ENCODE measurements at places on chromosomes 7 and 10.

DNA sequence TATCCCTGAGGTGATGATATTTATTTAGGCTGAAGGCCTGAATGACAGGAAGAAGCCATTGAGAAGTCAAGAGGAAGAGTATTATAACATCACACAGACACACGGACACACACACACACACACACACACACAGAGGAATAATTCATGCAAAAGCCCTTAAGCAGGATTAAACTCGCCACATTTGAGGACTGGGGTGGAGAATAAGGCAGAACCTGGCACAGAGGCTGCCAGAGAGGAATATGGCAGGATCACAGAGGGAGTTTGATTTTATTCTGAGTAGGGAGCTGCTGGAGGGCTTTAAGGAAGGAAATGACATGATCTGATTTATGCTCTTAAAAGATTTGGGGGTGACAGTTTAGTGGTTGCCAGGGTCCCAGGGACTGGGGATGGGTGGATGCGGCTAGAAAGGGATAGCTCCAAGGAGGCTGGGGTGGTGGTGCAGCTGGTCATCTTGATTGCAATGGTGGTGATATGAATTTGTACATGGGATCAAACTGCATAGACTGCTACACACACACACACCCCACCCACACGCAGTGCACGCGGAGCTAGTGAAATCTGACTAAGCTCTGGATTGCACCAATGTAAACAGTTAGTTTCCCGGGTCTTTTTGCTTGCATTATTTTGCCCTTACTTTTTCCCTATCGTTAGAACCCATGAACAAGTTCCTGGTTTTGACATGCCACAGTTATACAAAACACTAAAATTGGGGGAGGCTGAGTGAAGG lies 11.2 kb downstream of the SMURF1 start:
- no peak for DNase-seq

- no peak for DNase-seq
Measured at GRCh38 chr10:71493741-71494140, 97.0 kb downstream of the CDH23 start.

- no peak for DNase-seq
Measured at GRCh38 chr7:140621401-140622021, 19.1 kb downstream of the DENND2A start.

GRCh38 chr7:73770002-73770859 lies at the start of gene CLDN3:
CLDN3 (minus strand) TSS chr7:73770270; CDS start chr7:73770049, 221 bp downstream.
- DNase-seq: peak; percentile 95

- DNase-seq: no peak
Measured at GRCh38 chr10:32995066-32995622, 37.1 kb upstream of the ITGB1 start.

- DNase-seq: no peak
Measured at GRCh38 chr10:59175538-59176240, 754 bp upstream of the PHYHIPL start.

- no peak for DNase-seq
Measured at GRCh38 chr7:131844369-131844768, 287.9 kb upstream of the PODXL start.

DNA sequence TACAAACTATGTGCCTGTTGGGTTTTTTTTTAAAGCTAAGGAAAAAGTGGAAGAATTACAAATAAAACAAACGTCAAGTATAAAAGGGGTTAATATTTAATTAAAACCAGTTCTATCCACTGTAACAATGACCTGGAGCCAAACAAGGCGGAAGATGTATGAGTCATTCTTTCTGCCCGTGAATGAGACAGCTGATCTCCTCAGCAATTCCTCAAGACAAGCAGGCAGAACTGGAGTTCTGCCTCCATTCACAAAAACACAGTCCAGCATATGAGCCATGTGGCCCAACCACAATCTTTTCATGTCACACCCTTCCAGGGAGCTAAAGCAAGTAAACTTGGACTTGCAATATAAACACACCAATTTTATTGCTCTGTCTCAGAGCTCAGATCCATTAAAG lies 8.4 kb downstream of the ETV1 start:
- no peak for DNase-seq

- no peak for DNase-seq
Measured at GRCh38 chr7:132528695-132529094, 47.6 kb downstream of the PLXNA4 start.

DNA sequence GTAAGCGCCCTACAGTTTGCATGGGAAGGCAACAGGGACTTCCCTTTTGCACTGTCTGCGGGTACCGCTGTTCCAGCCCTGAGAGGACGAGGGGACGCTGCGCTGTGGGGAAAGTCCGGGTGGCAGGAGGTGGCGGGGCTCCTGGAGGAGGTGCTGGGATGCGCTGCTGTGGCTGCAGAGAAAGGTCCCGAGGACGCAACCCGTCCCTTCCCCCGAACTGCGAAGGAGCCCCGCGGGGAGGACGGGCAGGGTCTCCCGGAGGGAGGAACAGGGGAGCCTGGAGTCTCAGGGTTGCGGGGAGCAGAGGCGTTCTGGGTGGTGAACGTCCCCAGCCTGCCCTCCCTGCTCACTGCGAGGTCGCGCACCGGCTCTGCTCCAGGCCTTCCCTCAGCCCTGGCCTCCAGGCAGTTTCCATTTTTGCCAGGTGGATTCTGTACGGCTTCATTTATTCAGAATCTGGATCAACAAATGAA lies 91.6 kb downstream of the CXCL12 start:
- DNase-seq: no peak

- DNase-seq: no peak
Measured at GRCh38 chr10:3829156-3830050, 44.4 kb upstream of the KLF6 start.

GRCh38 chr7:2621061-2621828 lies 10.5 kb upstream of the TTYH3 start:
- no peak for DNase-seq

DNA sequence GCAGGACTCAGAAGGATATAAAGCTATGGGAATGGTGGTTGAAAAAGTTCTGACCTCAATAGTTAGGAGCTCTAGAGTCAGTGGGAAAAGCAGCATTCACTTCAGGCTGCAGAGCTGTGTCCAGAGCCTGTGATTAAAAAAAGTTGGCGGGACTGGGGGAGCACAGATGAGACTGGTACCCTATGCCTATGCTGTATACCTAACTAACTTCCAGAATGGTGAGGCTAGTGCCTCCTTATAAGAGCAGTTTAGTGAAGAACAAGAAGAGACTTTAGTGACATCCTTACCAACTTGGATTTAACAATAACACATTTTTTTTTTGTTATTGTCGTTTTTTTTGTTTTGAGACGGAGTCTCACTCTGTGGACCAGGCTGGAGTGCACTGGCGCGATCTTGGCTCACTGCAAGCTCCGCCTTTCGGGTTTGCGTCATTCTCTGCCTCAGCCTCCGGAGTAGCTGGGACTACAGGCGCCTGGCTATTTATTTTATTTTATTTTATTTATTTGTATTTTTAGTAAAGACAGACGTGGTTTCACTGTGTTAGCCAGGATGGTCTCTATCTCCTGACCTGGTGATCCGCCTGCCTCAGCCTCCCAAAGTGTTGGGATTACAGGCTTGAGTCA lies 6.6 kb upstream of the ZNF282 start:
- no peak for DNase-seq

DNA sequence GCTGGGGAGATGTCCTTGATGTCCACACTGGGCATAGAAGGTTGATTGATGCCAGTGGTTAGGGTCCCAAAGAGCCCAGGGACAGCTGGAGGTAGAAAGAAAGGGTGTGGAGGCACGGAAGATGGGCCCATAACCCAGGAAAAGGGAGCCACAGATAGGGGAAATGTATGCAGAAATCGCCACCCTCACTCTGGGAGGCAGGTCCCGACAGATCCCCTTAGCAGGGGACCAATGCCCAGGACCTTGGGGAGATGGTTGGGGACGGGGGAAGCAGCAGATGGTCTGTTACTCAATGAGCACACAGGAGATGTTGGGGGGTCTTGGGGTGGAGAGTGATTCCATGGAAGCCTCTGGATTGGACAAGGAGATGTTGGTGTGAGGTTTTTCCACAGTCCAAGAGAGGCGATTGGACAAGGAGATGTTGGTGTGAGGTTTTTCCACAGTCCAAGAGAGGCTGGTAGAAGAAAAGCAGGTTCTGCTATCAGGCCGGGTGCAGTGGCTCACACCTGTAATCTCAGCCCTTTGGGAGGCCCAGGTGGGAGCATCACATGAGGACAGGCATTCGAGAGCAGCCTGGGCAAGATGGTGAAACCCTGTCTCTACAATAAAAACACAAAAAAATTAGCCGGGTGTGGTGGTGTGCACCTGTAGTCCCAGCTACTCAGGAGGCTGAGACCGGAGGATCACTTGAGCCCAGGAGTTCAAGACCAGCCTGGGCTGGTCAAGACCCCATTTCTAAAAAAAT lies 7.0 kb upstream of the PPP1R35 start:
- no peak for DNase-seq

DNA sequence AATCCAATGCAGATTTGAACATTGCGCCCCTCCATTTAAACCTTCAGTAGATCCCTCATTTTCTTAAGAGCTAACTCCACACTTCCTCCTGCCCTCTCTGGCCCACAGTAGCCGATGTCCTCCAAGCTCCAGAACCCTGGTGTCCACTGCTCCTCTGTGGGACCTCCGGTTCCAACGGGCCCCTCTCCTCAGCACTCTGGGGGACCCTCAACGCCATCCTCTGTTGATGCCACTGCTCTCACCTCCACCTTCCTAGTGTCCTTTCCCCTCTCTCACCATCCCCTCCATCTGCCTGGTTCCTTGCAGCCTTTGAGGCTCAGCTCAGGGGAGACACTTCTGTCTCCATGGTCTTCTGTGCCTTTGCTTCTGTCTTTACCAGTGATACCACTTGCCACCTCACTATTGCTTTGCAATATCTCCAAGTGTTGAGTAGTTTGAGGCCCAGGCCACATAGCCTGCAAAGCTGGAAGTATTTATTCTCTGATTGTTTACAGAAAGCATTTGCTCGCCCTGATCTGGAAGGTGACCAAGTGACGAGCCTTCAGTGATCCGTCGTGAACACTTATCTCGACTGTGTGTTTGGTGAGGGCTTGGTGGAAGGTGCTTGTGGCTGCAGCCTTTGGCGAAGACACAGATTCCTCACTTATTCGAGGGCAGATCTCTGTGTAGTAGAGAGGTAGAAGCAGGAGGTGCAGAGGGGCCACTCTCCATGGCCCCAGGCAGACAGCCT lies 104.8 kb upstream of the SHH start:
- no peak for DNase-seq

GRCh38 chr7:6035686-6036085 lies 4.5 kb downstream of the ANKRD61 start:
- DNase-seq: no peak

DNA sequence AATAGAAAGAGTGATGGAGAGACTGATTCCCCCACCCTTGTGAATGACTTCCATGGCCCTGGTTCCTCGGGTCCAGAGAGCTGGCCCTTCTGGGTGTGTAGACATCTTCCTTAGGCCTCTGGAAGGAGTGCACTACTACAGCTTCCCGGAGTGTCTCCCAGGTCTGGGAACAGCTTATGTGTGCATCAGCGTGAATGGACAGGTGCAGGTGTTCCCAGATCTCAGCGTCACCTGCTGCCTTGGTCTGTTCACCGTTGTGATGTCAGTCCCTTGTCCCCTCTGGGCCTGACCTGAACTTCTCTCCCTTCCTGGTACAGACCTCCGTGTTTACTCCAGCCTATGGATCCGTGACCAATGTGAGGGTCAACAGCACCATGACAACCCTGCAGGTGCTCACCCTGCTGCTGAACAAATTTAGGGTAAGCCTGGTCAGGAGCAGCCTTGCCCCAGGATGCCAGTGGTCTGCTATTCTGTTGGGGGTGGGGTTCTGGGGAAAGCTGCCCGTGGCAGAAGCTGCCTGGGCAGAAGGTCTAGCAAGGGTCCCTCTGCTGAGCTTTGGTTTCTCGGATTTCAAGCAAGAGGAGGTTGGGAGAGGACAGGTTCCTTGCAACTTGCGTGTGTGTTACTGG lies 10.5 kb upstream of the DEPP1 start:
- DNase-seq: no peak

GRCh38 chr7:84251277-84251781 lies 56.7 kb upstream of the SEMA3A start:
- no peak for DNase-seq

- no peak for DNase-seq
Measured at GRCh38 chr7:13241416-13241815, 554.0 kb downstream of the ARL4A start.

- no peak for DNase-seq
Measured at GRCh38 chr10:114507449-114507848, 103.1 kb upstream of the AFAP1L2 start.

GRCh38 chr10:126057494-126057893 lies 161.1 kb downstream of the FANK1 start:
- no peak for DNase-seq

DNA sequence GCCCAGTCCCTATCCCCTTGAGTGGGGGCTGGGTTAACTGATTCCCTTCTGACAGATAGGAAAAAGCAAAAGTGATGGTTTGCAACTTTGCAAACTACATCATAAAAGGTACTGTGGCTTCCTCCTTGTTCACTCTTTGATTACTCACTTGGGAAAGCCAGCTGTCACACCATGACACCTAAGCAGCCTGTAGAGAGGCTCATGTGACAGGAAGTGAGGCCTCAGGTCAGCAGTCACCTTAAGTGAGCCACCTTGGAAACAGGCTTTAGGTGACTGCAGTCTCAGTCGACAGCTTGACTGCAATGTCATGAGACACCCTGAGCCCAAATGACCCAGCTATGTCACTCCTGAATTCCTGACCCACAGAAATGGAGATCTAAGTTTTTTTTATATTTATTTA lies 4.3 kb upstream of the CHCHD2 start:
- DNase-seq: no peak

DNA sequence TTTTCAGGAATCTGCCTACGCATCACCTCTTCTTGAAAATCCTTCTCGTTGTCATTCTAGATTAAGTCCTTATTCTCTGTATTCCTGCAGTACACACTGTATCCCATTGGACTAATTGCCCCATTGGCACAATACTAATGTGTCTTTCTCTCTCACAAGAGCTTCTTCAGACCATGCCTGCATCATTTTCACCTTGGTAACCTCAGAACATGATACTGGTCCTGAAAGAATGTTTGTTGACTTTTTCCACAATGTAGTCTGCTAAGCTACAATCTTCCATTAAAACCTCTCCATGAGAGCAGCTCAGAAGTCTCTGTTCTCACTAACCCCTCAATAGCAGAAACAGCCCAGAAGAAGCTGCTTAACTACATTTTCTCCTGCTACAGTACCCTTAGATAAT lies 270.7 kb downstream of the PCDH15 start:
- DNase-seq: no peak

Data from DMS79 (cell line).